ENCODE measurements at places on chromosomes 3 and 15.

DNA sequence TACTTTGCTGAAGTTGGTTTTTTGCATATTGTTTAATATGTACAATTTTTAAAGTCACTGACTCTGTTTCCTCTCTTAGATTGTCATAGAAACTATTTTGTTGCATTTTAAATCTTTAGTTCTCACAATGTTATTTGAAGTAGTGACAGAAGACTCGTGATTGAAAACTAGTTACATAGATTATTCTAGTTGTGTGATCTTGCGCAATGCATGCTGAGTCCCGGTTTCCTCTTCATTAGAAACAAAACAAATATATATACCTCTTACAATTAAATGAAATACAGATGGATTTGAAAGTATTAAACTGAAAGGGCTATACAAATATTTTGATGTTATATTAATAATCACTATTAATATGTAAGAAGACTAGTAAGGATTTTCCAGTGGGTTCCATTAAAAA, 333.0 kb downstream of the LPP start:
- no peak for DNase-seq

- DNase-seq: no peak
Measured at GRCh38 chr15:63595688-63596087, 1.5 kb upstream of the FBXL22 start.

- DNase-seq: no peak
Measured at GRCh38 chr3:43966126-43966525, 275.4 kb downstream of the ABHD5 start.

- no peak for DNase-seq
Measured at GRCh38 chr15:49492830-49493229, 69.8 kb downstream of the FGF7 start.

DNA sequence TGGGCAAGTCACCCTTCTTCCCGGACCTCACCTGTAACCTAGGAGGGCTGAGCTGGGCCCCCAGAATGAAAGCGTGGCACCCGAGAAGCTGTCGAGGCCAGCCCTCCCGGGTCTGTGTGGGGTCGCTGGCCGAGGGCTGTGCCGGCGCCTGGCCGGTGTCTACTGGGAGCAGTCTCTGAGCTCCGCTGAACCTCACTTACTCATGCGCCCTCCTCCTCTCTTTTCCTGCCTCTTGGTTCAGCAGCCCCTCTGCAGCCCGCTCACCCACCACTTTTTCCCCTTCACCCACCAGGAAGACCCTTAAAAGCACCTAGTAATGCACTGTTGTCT, 419 bp downstream of the HYKK start:
- DNase-seq: no peak

- DNase-seq: no peak
Measured at GRCh38 chr3:135499426-135499825, 466.1 kb upstream of the PPP2R3A start.

GRCh38 chr3:23161308-23161707, 41.8 kb upstream of the UBE2E2 start:
- DNase-seq: no peak

GRCh38 chr15:43253431-43254403, 13.0 kb downstream of the TGM5 start:
- peak; percentile 26 for DNase-seq

- no peak for DNase-seq
Measured at GRCh38 chr3:161343540-161343939, 27.8 kb downstream of the SPTSSB start.

DNA sequence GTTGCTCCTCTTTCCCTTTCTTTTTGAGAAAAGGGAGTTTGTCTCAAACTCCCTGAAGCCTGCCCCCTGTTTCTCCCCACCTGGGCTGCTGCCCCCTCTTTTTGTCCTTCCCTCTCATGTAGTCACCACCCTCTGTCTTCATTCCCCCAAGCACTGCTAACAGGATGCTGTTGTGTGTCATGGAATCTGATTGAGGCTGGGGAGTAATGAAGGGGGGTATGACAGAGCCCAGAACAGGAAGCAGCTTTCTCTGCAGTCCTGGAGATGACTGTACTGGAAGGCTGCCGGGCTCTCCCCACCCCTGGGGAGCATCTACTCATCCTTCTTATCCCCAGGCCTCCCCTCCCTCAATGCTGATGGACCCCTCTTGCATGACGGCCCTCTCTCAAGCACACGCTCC, 181.6 kb downstream of the ABHD5 start:
- no peak for DNase-seq

DNA sequence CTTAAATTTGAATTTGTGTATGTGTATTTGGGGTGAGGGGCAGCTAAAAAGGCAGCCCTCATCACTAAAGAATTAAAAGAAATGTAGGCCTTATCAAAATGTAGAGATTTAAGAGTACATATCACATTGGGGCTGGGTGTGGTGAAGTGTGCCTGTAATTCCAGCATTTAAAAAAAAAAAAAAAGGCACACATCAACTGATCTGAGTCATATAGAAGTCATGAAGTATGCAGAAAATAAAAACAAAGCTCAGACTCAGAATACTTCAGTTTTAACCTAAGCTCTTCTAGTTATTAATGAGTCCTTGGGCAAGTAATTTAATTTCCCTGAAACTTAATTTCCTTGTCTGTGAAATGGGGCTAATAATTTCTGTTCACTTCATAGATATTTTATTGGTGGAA, 31.6 kb downstream of the SLC24A1 start:
- no peak for DNase-seq

DNA sequence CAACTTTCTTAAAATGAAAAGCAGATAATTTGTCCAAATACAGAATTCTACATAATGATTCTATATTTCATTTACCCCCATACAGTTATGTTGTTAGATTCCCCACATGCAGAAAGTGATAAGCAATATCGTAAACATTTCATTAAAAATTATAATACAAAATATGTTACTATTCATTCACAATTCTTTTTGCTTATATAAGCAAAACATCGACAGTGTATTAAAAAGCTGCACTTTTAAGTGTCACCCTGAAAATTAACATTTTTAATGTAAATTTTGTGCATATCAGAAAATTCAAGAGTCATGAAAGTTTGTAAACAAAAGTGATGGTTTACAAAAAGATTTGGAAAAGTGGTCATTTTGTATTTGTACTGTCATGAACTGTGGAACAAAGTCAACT, 19.2 kb downstream of the TMEM212 start:
- DNase-seq: no peak

DNA sequence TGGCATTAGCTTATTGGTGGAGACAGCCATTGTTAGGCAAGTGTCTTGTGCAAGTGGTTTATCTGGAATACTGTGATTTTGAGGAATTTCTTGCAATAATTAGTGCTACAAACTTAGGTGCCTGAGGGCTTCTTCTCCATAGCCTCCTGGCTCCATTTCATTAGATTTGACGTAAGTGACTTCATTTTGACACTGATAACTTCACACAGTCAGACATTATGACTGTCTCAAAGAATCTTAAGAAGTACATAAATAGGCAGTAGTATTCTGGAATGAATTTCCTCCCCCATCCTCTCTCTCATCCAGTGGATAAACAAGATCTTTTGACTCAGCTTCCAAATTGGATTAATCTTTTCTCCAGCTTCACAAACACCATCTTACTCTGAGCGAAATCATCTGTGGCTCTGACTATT, 19.0 kb downstream of the ARL14 start:
- no peak for DNase-seq

GRCh38 chr15:34714476-34715121, 40.2 kb downstream of the GJD2 start:
- DNase-seq: no peak

- peak; percentile 6 for DNase-seq
Measured at GRCh38 chr3:8536096-8537056, 34.8 kb downstream of the LMCD1 start.

GRCh38 chr15:67433495-67434099, 87.3 kb upstream of the C15orf61 start:
- no peak for DNase-seq

GRCh38 chr3:24396338-24396737, 98.3 kb downstream of the THRB start:
- no peak for DNase-seq

DNA sequence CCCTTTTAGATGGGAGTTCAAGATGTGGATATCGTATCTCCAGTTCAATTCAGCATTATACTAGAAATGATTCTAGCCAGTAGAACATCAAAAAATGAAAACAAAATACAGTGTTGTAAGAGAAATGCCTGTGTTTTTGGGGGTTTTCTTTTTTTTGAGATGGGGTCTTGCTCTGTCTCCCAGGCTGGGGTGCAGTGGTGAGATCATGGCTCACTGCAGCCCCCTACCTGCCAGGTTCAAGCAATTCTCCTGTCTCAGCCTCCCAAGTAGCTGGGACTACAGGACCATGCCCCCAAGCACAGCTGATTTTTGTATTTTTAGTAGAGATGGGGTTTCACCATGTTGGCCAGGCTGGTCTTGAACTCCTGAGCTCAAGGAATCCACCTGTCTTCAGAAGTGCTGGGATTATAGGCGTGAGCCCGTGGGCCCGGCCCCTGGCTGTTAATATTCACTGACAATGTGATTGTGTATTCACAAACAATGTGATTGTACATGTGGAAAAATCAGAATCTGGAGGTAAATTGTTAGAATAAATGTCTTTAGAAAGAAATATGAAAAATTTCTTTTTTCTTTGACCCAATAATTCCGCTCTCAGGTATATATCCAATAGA, 59.0 kb downstream of the ARIH1 start:
- DNase-seq: no peak

- DNase-seq: peak; percentile 93
Measured at GRCh38 chr3:127786353-127787070, 35.8 kb downstream of the MGLL start.

DNA sequence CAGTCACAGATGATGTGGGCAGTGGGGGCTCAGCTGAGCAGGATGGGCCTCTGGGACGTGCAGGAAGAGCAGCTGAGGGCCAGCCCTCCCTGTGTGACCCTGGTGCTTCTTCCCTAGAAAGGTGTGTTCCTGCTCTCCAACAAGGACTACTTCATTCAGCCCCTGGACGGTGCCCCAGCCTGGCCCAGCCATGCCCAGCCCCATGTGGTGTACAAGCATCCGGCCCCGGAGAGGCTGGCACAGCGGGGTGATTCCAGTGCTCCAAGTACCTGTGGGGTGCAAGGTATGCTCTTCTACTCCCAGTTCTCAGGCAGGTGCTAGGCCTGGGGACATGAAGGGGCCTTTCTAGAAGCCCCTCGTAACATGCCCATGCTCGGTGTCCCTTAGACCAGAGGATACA, 38.3 kb downstream of the SAXO2 start:
- no peak for DNase-seq

DNA sequence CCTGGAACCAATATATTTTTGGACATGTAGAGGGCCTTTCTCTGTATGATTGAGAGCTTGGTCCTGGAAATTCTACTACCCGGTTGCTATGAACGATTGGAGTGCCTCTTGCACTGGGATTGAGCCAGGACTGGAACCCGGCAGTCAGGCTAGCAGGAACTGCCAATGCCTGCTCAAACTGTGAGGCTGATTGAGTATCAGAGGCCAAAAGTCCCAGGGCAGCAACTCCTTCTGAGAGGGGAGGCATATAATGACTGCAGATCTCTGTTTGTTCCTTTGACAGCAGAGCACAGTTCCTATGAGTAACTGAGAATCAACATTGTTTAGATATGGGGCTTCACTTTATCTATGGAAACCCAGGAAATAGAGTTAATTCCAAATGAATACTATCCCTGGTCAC, 12.9 kb downstream of the IQCH start:
- DNase-seq: no peak

DNA sequence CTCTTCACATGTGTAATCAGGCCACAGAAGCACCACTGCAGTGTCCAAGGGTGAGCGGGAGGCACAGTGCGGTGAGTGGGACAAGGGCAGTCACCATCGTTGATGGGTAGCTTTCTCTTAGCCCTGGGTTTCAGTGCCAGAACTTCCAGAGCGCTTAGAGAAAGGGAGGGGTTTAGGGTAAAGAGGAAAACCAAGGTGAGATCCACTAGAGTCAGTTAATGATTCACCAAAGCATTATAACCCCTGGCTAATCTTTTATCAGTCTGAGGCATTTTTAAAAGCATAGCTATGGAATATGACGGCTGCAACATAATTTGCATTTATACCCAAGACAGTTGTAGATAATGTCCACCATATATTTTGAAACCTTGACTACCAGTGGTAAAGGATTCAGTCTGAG, 94.8 kb downstream of the SHQ1 start:
- no peak for DNase-seq

GRCh38 chr15:100466073-100466472, 62.7 kb downstream of the CERS3 start:
- DNase-seq: no peak

DNA sequence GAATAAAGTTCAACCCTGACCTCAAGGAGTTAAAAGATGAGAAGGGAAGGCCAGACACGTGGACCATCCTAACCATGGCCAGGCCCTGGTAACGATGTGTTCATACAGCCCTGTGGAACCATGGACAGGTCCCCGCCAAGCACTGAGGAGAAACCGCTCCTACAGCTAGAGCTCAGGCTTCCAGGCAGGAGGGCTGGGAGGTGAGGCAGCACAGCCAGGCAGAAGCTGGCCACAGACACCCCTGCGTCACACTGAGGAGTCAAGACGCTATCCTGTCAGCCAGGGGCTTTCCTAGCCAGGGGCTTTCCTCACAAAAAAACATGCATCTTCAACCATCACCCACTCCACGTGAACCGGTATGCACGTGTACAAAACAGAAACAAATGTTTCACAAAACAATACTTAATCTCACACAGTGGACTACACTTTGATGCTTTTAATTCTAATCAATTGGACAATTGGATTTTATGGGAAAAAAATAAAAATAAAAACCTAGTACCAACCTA, 73.2 kb downstream of the TBC1D2B start:
- no peak for DNase-seq

GRCh38 chr15:34336231-34336990, 1.2 kb downstream of the SLC12A6 start:
- no peak for DNase-seq

DNA sequence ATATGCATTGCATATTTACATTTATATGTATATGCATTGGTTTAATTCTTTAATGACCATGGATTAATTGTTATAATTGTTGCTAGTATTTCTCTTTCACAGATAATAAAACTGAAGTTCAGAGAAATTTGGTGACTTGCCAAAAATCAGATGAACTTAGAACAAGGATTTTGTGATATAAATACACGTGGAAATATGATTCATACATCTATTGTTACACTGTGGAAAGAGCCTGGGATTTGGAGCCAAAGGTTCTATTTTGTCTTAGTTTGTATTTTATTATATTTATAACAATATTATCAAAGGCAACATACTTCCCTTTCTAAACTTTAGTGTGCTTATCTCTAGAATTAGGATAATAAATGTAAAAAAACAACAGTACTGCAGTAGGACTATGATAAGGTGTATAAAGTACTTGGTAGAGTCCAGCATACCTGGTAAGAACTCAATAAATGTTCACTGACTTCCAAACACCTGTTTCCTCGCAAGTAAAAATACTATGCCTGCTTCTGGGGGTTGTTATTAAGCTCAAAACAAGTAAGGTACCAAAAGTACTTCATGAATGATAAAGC, 342.9 kb downstream of the THSD4 start:
- no peak for DNase-seq

- no peak for DNase-seq
Measured at GRCh38 chr3:128185630-128186447, 32.6 kb downstream of the EEFSEC start.

- peak; percentile 92 for DNase-seq
Measured at GRCh38 chr15:43517354-43518196, at the start of gene MAP1A. Gene MAP1A (plus strand): TSS chr15:43517608. CDS start chr15:43521474, 3,866 bp downstream.

GRCh38 chr3:46484388-46484787, 13.4 kb upstream of the RTP3 start:
- no peak for DNase-seq

- no peak for DNase-seq
Measured at GRCh38 chr3:17793542-17794195, 51.2 kb upstream of the TBC1D5 start.

GRCh38 chr3:51933471-51934138, 8.1 kb downstream of the RRP9 start:
- no peak for DNase-seq

- DNase-seq: no peak
Measured at GRCh38 chr15:37652646-37653417, 281.6 kb upstream of the TMCO5A start.
